ENCODE measurements at places on chromosomes 6 and 20.
A peak's percentile ranks its signal among the peaks of the same experiment; 100 is the strongest.

DNA sequence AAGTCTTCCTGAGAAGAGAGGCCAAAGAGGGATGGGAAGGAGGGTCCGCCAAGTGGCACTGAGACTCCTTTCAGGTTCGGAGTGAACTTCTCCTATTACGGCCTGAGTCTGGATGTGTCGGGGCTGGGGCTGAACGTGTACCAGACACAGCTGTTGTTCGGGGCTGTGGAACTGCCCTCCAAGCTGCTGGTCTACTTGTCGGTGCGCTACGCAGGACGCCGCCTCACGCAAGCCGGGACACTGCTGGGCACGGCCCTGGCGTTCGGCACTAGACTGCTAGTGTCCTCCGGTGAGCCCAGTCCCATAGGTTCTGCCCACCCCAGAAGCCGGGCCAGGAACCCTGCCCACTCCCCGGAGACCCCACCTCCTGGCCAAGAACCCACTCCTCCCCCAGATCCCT is 4.1 kb downstream of the SLC22A7 start:
- no peak for DNase-seq

DNA sequence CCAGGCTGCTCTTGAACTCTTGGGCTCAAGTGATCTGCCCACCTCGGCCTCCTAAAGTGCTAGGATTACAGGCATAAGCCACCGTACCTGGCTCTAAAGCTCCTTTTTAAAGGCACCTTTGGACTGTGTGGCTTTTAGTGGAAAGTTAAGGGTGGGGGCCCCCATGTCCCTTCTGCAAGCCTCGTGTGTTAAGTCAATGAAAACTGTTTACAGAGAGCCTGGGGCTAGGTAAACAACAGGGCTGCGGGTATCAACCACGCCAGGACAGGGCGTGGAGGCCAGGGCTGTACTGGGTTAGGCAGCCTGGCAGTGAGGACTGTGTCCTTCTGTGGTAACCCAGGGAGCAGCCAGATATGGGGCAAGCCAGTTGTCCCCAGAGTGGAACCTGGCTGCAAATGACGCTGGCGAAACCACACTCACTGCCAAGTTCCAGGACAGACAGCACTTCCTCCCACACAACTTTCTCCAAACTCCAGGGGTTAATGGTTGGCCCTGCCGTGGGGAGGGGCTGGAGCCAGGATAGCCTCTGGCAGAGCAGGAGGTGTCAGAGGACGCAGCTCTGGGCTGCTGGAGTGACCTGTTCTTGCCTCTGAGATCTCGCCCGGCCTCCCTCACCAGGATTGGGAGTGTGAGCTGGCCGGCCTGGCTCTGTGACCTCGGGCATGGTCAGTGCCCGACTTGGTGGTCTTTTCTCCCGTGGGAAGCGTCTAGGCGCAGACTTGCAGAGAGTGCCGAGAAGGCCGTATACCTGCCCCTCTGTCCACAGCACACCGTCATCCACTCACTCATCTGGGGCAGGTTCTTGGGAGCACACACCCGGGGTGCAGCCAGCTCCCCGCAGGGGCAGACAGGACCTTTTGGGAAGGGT is 3.2 kb downstream of the SLC17A9 start:
- no peak for DNase-seq

DNA sequence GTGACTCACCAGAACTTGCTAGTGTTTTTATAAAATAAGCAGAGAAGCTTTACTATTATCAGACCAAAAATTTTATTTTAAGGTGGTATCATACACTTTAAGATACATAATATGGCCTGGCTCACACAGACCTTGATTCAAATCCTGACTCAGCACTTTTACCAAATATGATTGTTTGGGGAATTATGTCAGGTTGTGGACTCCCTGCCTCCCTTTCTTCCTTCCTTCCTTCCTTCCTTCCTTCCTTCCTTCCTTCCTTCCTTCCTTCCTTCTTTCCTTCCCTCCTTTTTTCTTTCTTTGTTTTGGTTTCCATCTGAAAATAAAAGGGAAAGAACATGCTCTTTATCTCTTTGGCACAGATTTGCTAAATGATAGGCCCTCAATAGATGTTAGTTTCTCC is 186.0 kb upstream of the MMS22L start:
- no peak for DNase-seq

DNA sequence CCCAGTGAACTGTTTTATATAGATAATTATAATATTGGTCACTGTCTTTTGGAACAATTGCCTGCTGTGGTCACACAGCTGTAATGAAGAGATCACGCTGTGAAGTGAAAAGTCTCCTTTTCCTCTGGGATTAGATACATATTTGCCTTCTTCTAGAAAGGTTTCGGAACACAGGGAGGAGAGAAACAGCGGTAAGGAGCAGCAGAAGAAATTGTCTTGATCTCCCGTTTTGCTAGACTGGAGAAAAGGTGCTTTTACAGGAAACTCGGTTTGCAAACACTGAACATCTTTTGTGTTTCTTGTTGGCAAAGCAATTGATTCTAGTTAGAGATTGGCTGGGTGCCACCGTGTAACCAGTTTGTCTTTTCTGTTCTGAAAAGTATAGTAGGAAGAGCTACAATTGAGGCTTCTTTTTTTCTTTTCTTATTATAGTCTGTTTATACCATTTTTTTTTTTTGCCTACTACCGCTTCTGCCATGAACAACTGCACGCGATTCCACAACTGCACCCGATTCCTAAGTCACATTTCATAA is 404.1 kb upstream of the ID4 start:
- DNase-seq, result peak; percentile 66

- no peak for DNase-seq
Observed at GRCh38 chr6:152631376-152631775, 5.8 kb downstream of the SYNE1 start.

GRCh38 chr20:33875055-33875454 is 63.9 kb downstream of the CHMP4B start:
- DNase-seq, result no peak

DNA sequence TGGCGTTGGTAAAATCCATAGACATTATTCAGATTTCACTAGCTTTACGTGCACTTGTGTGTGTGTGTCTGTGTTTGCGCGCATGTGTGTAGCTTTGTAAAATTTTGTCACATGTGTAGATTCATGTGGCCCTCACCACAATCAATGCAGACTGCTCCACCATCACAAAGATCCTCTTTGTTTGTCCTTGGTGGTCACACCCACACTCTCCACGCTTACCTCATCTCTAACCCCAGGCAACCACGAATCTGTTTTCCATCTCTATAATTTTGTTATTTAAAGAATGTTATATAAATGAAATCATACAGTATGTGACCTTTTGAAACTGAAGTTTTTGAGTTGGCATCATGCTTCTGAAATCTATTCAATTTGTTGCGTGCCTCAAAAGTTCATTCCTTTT is 58.5 kb downstream of the GRM1 start:
- DNase-seq, result no peak

GRCh38 chr6:168999392-168999791 is 254.3 kb downstream of the THBS2 start:
- DNase-seq, result no peak

DNA sequence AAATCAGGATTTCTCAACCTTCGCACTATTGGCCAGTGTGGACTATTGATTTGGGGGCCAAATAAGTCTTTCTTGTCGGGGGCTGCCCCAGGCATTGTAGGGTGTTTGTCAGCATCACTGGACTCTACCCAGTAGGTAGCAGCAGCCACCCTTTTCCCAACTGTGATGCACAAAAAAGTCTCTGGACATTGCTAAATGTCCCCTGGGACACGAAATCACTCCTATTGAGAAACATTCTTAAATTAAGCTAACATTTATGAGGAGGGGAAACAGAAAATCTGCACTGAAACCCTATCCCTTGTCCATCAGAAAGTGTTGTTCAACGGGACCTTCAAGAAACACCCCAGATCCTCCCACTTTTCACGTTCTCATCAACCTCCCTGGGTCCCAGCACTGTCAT is 54.2 kb downstream of the NFATC2 start:
- DNase-seq, result no peak

DNA sequence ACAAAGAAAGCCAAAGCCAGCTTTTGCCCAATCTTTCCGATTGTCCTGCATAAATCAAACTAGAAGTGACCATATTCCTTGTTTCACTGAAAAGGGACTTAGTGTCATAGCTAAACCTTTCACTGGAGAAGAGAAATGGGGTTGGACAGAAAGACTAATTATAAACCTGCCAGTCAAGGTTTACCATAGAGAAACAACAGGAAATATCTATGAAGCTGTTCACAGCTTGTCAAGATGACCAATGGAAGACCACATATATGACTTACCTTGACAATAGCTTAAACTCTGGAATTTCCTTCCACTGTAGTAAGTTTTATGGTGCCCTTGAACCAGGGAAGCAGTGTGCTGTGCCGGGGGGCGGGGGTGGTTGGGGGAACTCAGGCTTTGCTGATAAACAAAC is 107.7 kb upstream of the PHACTR1 start:
- DNase-seq, result no peak

GRCh38 chr6:119934816-119935215 is 585.3 kb upstream of the MAN1A1 start:
- no peak for DNase-seq

DNA sequence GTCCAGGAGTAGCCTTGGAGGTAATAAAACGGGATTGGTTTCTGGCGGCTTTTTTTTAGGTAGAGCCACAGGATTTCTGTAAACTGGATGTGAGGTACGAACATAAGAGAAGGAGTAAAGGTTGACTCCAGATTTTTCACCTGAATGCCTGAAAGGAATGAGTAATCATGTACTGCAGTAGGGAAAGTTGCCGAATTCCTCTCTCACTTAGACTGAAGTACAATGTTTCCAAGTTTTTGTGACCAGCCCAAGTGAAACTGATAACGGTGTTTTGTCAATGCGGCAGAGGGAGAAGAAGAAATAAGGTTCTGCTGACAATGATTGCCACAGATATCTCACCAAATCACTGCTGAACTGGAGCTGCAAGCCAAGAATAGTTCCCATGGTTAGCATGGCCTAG is 75.0 kb downstream of the VTA1 start:
- no peak for DNase-seq

DNA sequence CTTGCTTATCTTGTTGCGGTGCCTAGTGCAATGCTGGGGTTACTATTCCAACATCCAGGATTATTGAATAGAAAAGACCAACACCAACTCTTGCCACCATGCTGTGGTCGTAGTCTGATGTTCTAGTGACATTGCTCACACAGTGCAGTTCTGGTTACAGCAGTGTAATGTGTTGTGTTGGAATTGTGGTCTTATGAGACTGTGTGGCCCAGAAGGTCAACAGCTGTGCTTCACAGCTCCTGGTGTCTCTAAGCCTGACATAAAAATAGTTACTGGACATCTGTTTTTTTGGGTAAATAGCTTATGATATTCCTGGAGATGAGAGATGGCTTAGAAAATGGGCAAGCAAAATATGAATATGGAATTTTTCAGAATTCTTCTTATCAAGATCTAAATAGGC is 57.6 kb downstream of the SLC22A2 start:
- no peak for DNase-seq

GRCh38 chr20:40728470-40728869 is 39.4 kb upstream of the MAFB start:
- DNase-seq, result no peak

DNA sequence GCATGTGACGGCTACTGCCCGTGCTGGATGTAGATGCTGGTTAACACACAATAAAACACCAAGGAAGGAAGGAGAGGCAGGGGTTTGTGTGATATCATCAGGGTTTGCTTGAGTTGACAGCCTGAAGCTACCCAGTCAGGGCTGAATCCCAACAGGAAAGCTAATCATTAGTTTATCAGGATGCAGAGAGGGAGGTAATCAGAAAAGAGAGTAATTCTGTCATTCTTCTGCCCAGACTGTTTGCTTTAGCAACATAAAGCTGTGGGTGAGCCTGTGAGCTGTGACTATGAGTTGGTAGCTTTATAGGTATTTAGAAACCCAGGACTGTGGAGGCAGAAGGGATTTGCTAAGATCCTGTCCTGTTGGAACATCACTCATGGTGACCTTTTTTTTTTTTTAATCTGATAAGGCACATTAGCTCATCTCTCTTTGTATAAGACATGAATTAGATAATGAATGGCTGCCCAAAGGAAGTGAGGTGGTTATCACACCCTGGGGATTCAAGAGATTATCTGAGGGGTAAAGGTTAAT is 79.3 kb downstream of the CAP2 start:
- DNase-seq, result no peak

DNA sequence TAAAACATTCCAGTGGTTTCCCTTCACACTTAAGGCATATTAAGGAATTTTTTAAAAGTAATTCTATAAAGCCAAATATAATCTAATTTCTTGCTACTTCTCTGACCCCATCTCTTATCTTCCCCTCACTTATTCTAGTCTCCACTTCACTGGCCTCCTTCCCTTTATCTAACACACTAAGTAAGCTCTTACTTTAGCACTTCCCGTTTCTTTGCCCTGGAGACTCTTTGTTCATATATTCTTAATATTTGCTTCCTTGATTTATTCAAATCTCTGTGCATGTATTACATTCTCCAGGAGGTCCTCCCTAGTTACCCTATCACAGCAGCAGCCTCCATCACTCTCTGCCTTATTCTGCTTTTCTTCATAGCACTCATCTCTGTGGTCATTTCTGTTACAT is 20.3 kb downstream of the GTPBP2 start:
- no peak for DNase-seq

GRCh38 chr6:135876058-135876457 is 24.6 kb downstream of the PDE7B start:
- DNase-seq, result no peak

DNA sequence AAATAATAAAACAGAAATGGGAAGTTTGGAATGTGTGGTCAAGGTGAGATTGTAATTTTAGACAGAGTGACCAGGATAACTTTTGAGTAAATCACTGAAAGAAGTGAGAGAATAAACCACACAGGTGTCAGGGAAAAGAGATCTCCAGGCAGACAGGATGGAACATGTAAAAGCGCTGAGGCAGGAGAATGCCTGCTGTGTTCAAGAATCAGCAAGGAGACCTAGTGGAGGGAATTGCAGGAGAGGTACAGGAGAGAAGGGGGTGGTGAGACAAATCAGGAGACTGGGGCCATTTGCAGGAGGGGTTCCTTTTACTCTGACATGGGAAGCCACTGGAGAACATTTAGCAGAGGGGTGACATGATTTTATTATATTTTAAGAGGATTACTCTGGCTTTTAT is 456.7 kb downstream of the NKAIN2 start:
- no peak for DNase-seq

DNA sequence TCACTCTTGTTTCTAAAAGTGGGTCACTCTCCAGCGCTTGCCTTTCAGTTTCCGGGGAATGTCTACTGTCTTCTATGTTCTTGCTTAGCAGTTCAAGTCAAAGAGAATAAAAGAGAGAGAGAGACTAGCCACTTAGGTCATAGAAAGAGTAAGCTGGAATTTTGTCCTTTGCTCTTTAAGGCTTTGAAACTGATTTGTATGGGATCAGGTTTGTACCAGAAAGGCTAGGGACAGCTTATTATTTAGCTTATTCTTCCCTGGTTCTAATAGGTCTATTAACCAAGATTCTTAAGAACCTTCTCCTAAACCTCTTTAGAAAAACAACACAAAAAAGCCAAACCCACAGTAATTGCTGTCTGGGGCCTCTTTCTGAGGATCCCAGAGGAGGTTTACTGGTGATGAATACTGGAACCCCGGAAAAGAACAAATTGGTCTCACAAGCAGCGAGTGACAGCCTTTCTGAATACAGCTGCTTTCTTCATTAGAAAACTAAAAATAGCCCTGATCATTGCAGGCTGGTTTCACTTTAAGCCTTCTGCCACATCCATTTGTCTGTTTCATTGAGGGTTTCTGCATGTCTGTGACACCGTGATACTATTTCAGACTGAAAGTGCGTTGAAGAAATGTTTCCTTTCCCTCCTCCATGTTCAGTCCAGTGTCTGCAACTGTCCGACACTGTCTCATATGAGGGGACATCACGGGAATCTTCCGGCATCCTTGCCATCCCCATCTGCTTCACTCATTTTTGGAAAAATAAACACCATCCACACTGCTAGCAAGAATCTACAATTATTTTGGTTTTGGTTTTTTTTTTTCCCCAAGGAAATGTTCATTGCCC is 75.1 kb upstream of the ATXN1 start:
- no peak for DNase-seq

Data from NCI-H774 (cell line).